ENCODE measurements at places on chromosomes 13 and 19. TPM values are rescaled to one million over a fixed set of nuclear protein-coding genes. Genes with fewer than 3 reads are reported as not detected.
A peak's percentile ranks its signal among the peaks of the same experiment; 100 is the strongest.

- H3K36me3 ChIP-seq = no peaks in the 10 kb centered on the region
- DNase-seq = no peak
- peaks cover 4% of the 10 kb centered on the region for H3K27me3 ChIP-seq
- no peak overlapping the region for H3K4me3 ChIP-seq
Observed at GRCh38 chr13:95858286-95859075, 181.5 kb downstream of the DNAJC3 start.

GRCh38 chr13:83825676-83826075 lies 56.6 kb downstream of the SLITRK1 start:
- no peaks in the 10 kb centered on the region for H3K36me3 ChIP-seq
- no peak for DNase-seq
- no peaks in the 10 kb centered on the region for H3K27me3 ChIP-seq
- H3K4me3 ChIP-seq = no peak overlapping the region

DNA sequence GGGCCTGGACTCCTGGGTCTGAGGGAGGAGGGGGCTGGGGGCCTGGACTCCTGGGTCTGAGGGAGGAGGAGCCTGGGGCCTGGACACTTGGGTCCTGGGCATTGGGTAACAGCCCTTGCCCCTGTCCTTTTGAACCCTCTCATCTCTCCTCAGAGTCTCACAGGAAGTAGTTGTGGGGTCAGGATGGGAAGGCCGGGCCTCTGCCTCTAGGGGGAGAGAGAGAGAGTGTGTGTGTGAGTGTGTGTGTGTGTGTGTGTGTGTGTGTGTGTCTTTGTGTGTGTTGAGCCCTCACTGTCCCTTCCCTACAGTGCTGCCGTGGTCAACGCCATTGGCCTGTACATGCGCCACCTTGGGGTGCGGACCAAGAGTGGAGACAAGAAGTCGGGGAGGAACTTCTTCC lies 10.9 kb downstream of the ARHGEF1 start:
- DNase-seq = peak; percentile 65
- H3K36me3 ChIP-seq = peaks cover 65% of the 10 kb centered on the region
- no peak overlapping the region for H3K4me3 ChIP-seq
- peak overlapping the region; percentile 65 for H3K27ac ChIP-seq

DNA sequence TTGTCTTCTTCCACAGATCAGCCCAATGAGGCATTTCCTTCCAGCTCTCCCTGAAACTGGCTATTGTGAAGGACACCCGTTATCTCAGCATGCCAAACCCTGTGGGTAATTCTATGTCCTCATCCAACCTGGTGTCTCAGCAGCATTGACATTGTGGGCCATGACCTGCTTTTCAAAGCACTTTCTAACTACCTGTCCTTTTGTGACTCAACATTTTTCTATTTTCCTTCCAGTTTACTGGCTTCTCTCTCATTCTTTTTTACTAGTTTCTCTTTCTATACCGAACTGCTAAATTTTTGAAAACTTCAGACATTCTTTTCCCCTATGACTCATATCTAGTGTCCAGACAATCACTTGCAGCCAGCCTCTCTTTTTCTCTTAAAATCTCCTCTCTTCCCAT lies 136.4 kb upstream of the HTR2A start:
- no peaks in the 10 kb centered on the region for H3K36me3 ChIP-seq
- no peaks in the 10 kb centered on the region for H3K4me1 ChIP-seq
- peaks cover 6% of the 10 kb centered on the region for H3K27me3 ChIP-seq
- DNase-seq = no peak
- H3K27ac ChIP-seq = no peak overlapping the region
- H3K4me3 ChIP-seq = no peak overlapping the region

- H3K4me3 ChIP-seq = no peak overlapping the region
- DNase-seq = no peak
- H3K4me1 ChIP-seq = peaks cover 47% of the 10 kb centered on the region
- H3K27me3 ChIP-seq = no peaks in the 10 kb centered on the region
Observed at GRCh38 chr19:8501516-8501915, 924 bp downstream of the PRAM1 start.

Gene TMEM238
- 23.6 TPM for total RNA-seq

Measured in activated CD8-positive, alpha-beta T cell treated with anti-CD3 and anti-CD28 coated beads, Interleukin-2, amount 10 ng/mL, durations not matched to agents 7 days and 5 days (primary cell).